Amygdala (tissue), 56 donors: ENCODE measurements at places on chromosomes 1 and 21.

DNA sequence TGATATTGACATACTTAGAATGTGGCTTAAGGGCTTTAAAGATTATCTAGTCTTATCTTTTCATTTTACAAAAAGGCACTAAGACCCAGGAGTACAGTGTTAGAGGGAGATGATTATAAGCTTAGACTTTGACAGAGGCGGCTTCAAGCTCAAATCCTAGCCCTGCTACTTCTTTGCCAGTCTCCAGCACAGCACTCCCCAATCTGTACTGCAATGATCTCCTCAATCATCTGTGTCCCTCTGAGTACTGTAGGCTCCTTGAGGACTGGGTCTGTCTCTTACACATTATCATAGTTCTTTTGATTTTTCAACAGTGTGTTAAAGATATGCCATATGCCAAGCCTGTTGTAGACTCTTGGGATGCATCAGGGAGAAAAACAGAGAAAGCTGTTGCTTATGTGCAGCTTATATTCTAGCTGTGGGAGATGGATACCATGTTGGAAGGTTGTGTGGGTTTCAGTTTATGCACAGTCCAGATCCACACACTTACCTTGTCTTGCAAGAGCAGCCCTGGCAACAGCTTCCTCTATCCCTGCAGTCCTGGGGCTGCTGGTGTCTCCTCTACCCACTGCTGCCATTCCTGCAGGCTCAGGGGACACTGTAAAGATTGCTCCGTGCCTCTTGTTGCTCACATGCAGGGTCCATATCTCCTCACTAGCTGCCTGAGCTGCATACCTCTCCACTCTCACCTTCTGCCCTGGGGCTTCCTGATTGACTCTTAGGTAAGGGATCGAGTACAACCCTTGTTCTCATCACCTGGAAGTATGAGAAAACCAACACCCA, 103.9 kb upstream of the TSPAN2 start:
- DNase-seq = no peak

GRCh38 chr1:20702416-20702815, 15.4 kb downstream of the KIF17 start:
- no peak for DNase-seq

DNA sequence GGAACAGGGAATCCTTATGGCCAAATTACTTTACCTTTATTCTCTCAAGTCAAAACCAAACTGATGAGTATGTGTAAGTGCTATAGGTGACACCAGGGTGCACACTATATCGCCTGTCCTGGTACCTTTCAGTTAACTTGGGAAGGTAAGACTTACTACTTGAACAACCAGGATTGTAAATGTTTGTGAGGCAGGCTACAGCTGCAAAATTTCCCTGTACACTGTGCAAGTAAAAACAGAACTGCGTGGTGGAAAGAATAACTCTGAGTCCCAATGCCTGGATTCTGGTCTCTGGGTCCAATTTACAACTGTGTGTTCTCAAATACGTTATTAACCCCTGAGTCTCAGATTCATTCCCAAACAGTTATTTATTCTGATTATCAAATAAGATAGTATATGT, 73.5 kb downstream of the TENT5C start:
- no peak for DNase-seq

- no peak for DNase-seq
These were observed 7.0 kb upstream of the PCP4L1 start for GRCh38 chr1:161251579-161251978.

DNA sequence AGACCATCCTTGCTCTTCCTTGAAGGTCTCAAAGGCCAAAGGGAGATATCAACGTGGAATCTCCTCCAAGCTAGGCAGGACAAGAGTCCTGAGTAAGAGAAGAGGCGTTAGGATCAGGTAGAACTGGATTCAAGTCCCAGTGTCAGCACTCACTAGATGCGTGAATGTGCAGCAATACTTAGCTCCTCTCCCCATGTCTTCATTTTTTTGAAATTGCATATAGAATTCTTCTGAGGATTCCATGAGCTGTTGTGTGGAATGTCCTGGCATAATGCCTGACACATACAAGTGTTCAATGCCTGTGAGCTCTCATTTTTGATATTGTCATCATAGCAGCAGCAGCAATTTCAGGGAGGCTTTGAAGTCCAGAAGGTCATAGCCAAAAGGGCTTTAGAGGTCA, 333.2 kb downstream of the KCNH1 start:
- no peak for DNase-seq

DNA sequence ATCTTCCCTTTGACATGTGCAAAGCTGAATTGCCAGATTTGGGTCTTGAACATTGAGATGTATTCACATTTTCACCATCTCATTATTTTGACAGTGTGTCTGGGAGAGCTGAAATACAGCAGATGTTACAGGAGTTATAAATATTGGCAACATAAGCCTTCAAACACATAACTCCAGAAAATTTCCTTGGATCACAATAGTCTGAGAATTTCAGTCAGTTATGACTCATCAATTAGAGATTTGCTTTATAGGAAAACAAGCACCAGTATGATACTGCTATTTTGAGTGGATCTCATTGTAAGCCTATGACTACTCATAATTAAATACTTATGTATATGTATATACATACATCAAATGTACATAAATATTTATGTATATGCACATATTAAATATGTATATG, 1171.8 kb downstream of the AMY1C start:
- no peak for DNase-seq

- DNase-seq = no peak
These were observed 43.7 kb downstream of the NIBAN1 start for GRCh38 chr1:184930645-184931044.

DNA sequence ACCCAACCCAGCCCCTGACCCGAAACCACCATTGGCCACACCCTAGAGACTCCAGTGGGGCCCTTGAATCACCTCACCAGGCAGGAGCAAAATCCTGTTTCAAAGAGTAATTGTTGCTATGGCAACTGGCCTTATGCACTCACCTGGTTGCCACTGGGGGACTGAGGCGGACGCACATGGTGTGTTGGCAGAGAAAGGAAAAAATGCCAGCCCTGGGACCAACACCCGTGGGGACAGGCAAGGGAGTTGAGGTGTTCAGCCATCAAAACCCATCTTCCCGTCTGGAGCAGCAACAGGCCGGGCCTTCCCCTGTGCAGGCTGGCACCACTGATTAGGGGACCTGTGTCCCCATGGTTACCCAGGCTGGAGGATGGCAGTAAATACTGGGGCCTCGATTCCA, 395.8 kb upstream of the VAMP3 start:
- no peak for DNase-seq
